GM13977 (cell line): ENCODE measurements at places on chromosomes 5 and 9.

GRCh38 chr5:154740957-154741356, 14.2 kb upstream of the LARP1 start:
- no peak for DNase-seq

- no peak for DNase-seq
These were observed 355.0 kb upstream of the PANK3 start for GRCh38 chr5:168934169-168934568.

- peak; percentile 78 for DNase-seq
These were observed 29.6 kb upstream of the UBAC1 start for GRCh38 chr9:135990468-135991429.

DNA sequence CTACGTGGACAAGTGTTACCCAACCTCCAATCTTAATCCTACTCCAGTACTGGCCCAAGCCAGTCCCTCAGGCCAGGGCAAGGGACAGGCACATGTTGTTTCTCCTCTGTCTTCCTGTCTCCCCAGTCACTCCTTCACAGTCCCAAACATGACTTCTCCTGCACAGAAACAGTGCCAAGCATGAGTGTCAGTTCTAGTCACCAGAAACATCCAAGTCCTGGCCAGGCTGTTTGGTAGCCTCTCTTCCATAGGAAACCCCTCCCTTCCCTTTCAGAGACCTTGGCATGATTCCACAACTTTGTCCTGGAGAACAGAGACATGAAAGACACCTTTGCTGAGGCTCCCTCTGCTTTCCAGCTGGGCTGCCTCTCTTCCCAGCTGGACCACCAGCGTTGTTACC, 56.2 kb upstream of the SLC2A8 start:
- DNase-seq: no peak

GRCh38 chr5:2752821-2753439, 1.5 kb upstream of the IRX2 start:
- DNase-seq: no peak

GRCh38 chr5:107618242-107618641, 52.5 kb downstream of the EFNA5 start:
- DNase-seq: no peak

- no peak for DNase-seq
These were observed 47.5 kb upstream of the CPLX2 start for GRCh38 chr5:175823731-175824525.

DNA sequence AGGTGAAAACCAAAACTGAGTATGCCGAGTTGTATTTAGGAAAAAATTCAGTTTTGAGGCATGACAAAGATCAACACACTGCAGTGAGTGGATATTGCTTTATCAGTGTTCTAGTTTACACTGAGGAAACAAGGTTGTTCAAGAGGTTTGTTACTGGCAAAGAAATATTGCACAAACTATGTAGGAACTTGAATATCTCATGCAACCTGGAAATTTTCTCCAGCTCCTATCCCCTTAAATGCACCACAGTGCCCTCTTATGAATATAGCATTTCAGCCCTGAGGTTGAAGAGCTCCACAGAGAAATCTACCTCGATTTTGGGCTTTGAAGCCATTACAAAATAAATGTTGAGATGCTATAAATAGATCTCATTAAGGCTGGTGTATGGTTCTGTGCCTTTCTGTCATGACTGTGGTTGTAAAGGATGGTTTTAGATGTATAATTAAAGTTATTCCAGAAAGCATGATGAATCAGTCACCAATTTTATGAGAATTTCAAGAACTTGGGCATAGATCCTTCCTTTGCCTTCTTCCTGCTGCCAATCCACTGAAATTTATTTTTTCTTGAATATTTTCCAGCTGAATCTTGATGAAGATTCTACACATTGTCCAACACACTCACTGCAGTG, 159.3 kb downstream of the SPATA31D1 start:
- no peak for DNase-seq

DNA sequence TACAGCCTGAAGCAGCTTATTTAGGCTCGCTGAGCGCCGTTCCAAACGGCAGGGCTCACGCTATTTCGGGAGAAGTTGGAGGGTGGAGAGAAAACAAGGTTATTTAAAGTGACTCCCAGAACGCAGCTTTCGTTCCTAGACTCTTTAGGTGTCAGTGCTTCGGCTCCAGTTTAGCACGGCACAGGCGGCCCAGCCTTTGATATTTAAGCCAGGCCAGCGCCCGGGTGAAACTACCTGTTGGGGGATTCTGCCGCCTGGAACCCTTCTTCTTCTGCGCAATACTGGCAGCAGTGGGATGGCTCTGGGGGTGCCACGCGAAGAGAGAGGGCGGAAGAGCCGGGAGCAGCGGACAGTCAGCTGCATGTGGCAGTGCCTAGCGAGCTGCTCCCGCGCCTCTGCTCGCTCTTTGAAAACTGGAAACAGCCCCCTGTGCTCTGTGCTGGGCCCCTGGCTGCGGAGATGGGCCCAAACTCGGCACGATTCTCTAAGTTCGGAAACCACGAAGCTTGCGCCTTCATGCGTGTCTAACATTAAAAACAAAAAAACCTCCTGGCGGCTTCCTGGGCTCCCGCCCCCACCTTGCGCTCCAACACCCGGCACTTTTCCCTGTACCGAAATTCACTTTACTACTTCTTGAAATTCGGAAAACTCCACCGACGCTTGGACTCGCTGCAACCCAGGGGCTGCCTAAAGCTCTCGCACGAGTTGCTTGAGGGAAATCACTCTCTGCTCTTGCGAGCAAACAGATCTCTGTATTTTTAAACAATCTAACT, 34.6 kb upstream of the NFIB start:
- no peak for DNase-seq

DNA sequence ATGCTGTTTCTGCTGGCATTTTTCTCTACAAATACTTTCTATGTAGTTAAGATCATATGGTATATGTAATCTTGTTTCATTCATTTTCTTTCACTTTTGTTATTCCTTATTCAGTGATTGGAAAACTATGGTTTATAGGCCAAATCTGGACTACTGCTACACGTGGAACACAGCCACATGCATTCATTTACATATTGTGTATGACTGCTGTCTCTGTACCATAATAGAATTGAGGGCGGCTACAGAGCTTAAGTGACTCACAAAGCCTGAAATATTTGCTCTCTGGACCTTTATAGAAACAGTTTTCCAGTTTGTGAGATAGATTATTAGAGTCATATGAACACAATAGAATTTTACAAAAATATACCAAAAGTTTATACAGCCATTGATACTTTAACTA, 133.6 kb upstream of the CDKN2B start:
- DNase-seq: no peak

GRCh38 chr9:16316911-16317817, 553.3 kb downstream of the BNC2 start:
- no peak for DNase-seq

GRCh38 chr9:12813960-12814876, 39.4 kb downstream of the LURAP1L start:
- DNase-seq: peak; percentile 12

DNA sequence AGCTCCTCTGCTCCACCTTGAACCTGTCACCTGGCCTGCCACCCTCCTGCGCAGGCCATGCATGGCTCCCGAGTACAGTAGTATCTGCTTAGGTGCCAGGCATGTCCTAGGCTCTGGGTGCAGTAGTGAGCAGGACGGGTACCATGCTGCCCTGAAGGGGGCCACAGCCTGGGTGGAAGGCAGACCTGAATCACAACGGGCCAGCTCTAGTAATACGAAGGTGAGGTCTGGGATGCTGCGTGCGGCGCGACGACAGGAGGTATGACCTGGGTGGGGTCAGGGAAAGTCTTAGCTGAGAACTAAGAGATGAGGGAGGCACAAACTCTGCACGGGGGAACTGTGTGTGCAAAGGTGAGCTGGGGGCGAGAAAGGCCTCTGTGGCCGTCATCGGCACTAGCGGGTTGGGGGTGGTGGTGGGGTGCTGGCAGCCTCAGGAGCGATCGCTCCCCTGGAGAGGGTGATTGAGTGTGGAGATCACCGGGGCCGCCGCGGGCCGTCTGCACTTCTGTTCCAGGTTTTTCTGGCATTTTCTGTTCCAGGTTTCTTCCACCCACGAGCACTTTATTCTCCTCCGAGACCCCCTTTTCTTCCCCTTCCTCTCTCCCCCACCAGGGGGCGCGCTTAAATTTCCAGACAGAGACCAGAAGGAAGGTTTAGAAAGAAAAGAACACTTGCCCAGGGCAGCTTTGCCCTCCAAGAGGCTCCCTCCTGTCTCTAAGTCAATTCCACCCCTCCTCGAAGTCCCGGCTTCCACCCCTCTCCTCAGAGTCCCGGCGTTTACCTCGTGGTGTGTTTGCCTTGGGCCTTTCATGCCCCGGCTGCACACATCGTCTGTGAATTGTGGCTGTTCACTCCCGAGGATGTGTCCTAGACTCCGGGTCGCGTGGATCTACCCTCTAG, 15.1 kb downstream of the PDLIM4 start:
- DNase-seq: peak; percentile 79

GRCh38 chr9:133058550-133059320, 3.0 kb upstream of the CEL start:
- DNase-seq: peak; percentile 71

GRCh38 chr5:16914108-16914435, 22.0 kb downstream of the MYO10 start:
- no peak for DNase-seq

DNA sequence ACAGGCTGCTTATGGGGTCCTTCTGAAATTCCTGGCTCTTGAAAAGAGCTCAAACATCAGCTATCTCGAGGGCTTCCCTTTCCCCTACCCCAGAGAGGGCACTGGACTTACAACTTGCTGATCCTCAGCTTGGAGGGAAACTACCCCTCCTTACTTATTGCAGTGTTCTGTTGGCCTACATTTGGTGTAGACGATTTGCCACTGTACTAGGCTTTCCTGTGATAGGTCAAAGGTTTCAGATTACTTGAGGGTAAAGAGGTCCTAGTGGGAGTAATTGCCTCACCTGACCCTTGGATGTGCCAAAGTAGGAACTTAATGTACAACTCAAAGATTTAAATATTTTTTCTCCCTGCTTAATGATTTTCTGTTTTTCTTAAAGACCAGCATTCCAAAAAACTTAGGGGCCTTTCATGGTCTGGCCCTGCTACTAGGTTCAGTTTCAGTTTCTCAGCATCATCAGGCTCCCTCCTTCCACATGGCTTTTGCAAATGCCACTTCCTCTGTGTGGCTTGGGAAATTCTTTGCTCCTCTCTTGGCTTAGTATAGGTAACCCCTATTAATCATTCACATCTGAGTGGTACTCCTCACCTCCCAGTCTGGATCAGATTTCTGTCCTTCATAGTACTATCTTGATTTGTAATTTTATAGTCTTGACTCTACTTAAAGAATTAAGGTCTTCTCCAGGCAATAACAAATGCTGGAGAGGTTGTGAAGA, 32.4 kb downstream of the CYSTM1 start:
- DNase-seq: no peak

GRCh38 chr9:100595391-100596199, 17.7 kb downstream of the CAVIN4 start:
- peak; percentile 36 for DNase-seq

DNA sequence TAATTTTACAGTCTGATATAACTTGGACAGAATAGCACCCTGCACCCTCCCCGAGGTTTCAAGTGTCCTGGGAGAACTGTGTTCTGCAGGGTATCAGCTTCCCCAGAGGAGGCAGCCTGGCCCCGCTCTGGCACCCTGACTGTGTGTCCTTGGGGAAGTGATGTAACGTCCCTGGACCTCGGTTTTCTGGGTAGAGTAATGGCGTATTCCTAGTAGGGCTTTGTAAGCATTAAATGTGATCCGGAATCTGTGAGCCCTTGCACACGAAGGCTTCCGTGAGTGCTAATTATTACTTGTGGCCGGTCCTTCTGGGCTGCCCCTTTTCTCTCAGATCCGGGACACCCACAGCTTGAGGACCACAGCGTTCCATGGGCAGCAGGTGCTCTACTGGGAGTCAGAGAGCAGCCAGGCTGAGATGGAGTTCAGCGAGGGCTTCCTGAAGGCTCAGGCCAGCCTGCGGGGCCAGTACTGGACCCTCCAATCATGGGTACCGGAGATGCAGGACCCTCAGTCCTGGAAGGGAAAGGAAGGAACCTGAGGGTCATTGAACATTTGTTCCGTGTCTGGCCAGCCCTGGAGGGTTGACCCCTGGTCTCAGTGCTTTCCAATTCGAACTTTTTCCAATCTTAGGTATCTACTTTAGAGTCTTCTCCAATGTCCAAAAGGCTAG, 1.0 kb upstream of the CACFD1 start:
- no peak for DNase-seq

DNA sequence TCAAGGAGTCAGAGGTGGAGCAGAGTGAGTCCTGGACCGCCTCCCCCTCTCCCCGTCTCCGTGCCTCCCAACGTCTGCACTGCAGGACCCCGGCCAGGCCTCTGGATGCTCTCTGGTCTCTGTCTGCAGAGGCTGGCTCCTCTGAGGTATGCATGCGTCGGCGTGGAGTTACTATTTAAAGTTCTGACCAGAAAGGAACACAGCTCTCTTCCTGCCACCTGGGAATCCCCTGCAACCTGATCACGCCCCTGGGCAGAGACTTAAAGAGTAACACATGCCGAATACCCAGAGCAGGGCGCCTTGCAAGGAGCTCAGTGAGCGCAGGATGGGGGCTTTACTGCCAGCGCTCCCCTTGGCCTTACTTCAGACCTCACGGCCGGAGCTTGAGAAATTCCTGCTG, 16.0 kb downstream of the ANXA6 start:
- peak; percentile 82 for DNase-seq

GRCh38 chr5:141742144-141742543, 60.1 kb upstream of the ARAP3 start:
- no peak for DNase-seq

DNA sequence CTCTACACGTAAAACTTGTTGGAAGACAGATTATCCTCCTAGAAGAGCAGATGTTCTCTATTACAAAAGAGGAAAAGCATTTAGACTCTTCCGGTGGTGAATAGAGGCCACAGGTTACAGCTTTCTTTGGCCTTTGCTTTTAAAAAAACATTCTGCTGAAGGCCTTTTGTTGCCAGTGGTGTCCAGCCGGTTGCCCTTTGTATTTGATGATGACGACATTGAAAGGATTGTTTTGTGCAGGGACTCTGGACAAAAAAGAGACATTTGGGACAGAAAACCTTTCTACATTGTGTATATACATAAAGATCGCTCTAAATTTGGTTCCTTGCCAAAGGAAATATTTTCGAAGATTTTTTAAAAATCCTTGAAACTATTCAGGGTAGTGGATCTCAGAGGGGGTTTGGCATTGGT, 180.3 kb downstream of the C9orf152 start:
- DNase-seq: no peak

DNA sequence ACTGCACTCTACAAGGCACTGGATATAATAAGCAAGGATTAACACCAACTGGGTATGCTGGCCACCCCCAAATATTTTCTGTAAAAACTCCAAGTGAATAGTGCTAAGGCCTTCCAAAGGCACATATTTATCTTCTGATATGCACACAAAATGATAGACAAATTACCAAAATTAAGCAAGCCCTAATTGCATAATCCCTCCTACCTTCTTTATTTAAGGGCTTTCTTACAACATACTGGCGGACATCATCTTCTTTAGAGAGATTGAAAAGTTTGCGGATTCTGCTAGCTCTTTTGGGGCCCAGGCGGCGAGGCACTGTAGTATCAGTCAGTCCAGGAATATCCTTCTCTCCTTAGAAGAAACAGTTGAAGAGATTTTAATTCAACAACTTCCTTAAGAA, 1.9 kb downstream of the RPS6 start:
- DNase-seq: no peak

- no peak for DNase-seq
These were observed 18.8 kb downstream of the ZNF510 start for GRCh38 chr9:96758845-96759673.
